ENCODE measurements at places on chromosomes 2 and 18.

GRCh38 chr2:240398661-240399267 lies 36.7 kb upstream of the GPC1 start:
- no peak for DNase-seq

- no peak for DNase-seq
Observed at GRCh38 chr2:120257522-120257921, 4.9 kb downstream of the RALB start.

GRCh38 chr2:26649992-26650712 lies 9.0 kb upstream of the CIB4 start:
- no peak for DNase-seq

GRCh38 chr18:57618910-57619309 lies 2.7 kb downstream of the NARS1 start:
- no peak for DNase-seq

DNA sequence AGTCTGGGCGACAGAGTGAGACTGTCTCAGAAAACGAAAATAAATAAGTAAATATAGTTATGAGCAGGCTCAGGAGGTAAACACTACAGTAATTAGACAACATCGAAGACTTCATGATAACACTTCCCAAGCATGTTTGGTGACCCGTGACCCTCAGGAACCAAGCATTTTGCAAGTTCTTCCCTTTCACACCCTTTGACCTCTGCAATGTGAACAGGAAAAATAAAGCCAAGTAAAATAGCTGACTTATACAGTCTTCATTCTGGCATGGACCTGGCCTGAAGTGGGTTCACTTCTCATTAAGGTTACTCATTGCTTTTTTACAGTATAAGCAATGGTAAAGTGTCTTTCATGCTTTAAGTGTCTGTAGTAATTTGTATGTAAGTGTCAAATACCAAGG lies 15.3 kb upstream of the TGIF1 start:
- DNase-seq, result no peak

GRCh38 chr2:169131587-169132512 lies 62.5 kb downstream of the DHRS9 start:
- DNase-seq, result no peak

DNA sequence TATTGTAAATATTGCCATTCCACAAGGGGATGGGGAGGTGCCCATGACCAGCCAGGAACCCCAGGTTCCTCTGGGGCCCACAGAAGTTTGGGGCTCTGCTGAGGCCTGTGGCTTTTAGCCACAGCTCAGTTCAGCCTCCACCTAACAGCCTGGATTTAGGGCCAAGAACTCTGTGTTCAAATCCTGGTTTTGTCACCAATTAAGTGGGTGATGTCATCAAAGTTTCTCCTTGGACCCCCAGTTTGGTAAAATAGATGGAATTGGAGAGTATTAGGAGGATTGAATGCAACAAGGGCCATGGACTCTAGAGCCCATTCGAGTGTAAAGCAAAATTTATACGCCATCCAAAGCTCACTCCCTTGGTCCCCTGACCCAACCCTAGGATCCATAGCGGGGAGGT lies 3.2 kb upstream of the FEV start:
- DNase-seq, result no peak

- DNase-seq, result no peak
Observed at GRCh38 chr2:121454549-121455090, 76.1 kb upstream of the RNU4ATAC start.

Measured in PC-9 (cell line).